Stimulated activated CD8-positive, alpha-beta memory T cell treated with anti-CD3 and anti-CD28 coated beads, Interleukin-2, amount 100 ng/mL, for 1 hour (primary cell): ENCODE measurements at places on chromosomes 12 and 14.

GRCh38 chr14:29035134-29035533 is 268.5 kb downstream of the FOXG1 start:
- DNase-seq = no peak

DNA sequence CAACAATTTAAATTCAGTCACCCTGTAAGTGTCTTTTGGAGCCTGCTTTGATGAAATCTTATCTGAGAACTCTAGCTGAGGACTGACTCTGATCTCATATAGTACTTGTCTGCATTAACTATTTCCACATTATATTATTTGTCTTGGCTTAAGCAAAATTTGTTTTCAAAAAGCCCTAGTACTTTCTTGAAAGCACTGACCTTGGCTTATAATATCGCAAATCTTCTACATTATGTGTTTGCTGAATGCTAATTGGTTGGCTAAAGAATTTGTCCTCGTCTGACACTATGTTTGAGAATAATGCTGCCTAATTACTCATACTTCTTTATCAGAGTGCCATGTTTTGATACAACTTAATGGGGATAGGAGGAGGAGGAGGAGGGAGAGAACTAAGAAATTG is 46.9 kb upstream of the FLRT2 start:
- DNase-seq = no peak

- DNase-seq = no peak
Observed at GRCh38 chr12:67364228-67364627, 95.1 kb downstream of the CAND1 start.

- DNase-seq = no peak
Observed at GRCh38 chr12:111546758-111547383, 52.2 kb downstream of the ATXN2 start.

GRCh38 chr14:60221457-60221856 is 27.6 kb upstream of the PPM1A start:
- DNase-seq = no peak

DNA sequence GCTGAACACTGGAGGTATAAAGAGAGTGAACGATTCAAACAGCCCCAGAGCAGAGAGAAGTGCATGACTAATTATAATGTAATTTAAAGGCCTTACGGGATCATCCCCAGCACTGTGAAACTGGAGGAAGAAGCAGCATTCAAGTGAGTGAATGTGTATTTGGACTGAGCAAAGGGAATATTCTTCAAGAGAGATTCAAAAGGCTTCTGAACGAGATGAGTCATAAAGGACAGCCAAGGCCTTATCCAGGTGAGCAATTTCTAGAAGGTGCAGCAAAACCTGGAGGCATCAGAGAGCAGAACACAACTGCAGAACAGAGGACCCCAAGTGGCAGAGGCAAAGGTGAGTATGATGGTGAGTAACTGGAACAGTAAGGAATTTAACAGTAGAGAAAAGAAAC is 127.2 kb downstream of the BCAT1 start:
- DNase-seq = no peak

DNA sequence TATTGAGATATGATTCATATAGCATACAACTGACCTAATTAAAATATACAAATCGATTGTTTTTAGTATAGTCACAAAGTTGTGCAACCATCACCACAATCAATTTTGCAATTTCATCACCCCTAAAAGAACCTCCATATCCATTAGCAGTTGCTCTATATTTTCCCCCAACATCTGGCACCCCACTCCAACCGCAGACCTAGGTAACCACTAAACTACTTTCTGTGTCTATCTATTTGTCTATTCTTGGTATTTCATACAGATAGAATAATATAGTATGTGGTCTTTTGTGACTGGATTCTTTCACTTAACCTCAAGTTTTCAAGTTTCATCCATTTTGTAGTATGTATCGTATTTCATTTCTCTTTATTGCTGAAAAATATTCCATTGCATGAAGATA is 126.0 kb upstream of the CRY1 start:
- DNase-seq = no peak

DNA sequence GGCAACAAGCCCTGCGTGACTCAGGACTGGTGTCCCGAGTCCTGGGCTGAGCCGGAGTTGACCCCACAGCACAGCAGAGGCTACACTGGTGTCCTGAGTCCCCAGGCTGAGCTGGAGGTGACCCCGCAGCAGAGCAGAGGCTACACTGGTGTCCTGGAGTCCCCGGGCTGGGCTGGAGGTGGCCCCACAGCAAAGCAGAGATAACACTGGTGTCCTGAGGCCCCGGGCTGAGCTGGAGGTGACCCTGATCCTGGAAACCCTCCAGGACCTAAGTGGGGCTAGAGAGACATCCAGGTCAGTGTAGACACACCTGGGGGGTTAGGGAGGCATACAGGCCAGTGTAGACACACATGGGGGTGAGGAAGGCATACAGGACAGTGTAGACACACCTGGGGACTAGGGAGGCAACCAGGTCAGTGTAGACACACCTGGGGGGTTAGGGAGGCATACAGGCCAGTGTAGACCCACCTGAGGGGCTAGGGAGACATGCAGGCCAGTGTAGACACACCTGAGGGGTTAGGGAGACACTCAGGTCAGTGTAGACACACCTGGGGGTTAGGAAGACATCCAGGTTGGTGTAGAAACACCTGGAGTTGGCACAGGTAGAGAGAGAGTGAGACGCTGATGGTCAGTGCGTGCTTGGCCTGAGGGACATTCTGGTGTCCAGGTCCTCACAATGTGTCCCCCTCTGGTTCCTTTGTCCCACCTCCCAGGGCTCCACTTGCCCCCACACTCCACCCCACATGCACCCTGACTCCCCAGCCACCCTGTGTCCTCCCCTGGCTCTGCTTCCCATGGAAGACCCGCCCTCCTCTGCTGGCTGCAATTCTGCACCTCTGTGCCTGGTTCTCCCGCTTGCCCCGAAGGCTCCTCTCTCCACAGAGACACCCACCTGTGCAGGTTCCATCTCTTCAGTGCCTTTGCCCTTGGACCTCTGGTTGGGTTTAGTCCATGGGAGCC is 321.6 kb upstream of the SFSWAP start:
- DNase-seq = no peak

DNA sequence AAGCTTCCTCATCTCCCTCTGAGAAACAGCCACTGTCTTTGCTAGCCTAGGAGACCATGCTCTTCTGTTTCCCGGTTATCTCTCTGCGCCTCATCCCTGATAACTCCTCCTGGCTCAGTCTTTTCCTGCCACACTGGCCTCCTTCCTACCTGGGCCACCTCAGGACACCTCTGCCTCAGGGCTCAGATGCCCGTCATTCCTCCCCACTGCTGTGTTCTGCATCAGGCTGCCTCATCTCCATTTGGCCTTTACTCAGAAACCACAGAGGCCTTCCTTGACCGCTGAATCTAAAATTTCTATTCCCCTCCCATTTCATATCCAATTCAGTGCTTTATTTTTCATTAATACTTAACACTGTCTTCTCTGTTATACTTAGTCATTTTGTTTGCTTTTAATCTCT is 311.0 kb upstream of the RGS6 start:
- DNase-seq = no peak

- no peak for DNase-seq
Observed at GRCh38 chr12:56375598-56376434, 13.2 kb upstream of the APOF start.

DNA sequence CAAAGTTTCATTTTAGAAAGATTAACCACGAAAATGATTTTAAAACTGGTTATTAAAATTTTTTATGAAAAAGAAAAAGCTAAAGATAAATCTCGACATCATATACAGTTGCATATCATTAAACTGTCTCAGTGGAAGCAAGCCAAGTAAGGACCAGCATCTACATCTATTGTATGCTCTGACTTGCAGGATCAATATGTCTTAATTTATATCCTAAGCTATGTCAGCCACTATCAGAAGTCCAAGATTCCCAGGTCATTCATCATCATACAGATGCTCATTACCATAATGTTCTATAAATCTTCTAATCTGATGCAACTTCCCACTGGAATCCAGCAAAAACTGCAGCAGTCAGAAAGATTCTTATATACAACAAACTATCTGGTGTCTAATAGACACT is 43.5 kb downstream of the CMAS start:
- no peak for DNase-seq

DNA sequence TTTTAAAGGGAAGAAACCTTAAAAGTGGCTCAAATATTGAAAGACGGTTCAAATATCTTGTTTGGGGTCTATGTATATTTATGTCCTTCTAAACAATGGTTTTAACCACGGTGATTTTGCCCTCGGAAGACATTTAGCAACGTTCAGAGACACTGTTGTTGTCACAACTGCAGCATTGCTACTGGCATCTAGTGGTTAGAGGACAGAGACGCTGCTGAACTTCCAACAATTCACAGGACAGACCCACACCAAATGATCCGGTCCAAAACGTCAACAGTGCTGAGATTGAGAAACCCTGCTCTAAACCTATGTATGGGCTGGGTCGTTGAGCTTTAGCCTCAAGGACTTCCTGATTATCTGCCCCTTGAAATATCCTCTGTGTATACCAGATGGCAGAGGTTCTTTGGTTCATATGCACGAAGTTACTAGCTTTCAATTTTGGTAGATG is 1.7 kb downstream of the ANGEL1 start:
- DNase-seq = no peak

DNA sequence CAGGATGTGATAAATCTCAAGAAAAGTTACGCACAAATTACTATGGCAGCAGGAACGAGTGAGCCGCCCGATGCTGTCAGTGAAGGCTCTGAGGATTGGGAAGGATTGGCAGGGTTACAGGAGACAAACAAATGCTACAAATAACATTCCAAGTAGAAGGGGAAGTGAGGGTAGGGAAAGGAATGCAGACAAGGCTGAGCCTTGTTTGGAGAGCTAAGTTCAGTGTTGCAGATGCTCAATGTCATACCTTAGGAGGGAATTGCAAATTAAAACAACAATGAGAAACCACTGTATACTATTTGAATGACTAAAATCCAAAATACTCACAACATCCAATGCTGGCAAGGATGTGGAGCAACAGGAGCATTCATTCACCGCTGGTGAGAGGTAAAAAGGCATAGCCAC is 1.3 kb downstream of the CLEC9A start:
- DNase-seq = no peak

DNA sequence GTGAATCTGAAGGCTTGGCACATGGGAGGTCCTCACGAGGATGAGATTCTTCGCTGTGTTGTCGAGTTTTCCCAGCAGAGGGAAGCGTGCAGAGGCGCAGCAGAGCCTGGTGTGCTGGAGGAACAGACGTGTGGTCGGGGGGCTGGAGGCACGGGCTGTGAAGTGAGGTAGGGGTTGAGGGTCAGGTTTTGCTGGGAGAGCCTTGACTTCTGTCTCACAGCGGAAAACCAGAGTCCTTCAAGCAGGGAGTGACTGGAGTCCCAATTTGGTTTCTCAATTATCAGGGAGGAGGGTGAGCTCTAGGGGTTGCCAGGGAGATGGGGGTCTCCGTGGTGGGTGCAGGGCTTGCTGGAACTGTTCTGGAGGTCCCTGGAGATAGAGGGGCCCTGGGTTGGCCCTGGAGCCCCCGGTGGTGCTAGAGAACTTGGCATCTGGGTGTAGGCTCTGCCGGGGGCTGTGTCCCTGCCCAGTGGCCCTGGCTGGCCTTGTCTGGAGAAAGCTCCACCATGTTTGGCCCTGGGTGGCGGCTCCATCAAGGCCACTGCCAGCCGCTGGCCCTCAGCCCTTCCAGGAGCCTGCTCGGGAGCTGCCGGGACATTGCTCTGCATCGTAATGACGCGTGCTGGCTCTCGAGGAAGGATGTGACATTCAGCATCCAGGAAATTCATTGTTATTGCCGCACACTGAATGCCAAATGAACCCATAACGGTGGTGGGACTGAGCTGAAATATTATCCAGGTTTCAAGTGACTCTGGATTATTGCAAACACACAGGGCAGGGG is 215.7 kb downstream of the KIF26A start:
- no peak for DNase-seq

DNA sequence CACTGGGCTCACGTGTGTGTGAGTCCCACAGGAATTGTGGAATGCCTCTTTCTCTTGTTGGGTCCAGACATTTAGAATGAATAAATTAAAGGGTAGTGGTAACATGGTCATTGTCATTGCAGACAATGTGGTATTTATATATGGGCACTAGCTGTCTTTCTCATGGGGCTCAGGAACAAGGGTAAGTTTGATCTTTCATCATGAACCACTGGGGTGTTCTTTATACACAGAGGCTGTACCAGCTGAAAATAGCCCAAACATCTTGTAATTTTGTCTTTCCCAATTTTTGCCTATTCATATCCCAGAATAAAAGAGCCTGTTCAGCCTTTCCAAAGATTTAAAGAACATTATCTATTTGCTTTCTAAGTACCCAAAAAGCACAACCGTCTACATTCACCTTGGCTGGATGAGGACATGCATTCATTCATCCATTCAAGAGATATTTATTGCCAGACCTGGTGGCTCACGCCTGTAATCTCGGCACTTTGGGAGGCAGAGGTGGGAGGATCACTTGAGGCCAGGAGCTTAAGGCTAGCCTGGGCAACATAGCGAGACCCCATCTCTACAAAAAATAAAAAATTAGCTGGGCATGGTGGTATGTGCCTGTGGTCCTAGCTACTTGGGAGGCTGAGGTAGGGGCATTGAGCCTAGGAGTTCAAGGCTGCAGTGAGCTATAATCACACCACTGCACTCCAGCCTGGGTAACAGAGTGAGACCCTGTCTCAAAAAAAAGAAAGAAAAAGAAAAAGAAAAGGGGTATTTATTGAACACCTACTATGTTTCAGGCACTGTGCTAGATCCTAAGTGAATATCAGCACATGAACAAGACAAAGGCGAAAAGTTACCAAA is 4.4 kb upstream of the FOS start:
- no peak for DNase-seq

DNA sequence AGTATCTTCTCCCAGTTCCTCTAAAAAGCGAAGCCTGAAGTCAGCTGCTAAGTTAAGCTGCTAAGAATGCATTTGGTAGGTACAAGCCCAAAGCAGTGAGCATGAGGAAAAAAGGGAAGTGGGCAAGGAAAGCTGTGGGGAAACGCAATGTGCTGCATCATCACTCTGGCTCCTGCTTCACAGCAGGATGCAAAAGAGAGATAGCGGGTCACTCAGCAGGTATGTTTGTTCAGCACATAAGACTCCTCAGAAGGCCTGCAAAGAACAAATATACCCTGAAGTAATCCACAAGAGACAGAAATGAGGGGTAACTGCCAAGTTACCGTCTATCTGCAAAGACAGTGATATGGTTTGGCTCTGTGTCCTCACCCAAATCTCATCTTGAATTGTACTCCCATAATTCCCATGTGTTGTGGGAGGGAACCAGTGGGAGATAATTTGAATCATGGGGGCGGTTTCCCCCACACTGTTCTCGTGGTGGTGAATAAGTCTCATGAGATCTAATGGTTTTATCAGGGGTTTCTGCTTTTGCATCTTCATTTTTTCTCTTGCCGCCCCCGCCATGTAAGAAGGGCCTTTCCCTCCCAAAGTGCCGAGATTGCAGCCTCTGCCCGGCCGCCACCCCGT is 127.4 kb upstream of the EGLN3 start:
- no peak for DNase-seq

GRCh38 chr12:93167841-93168492 is 209.8 kb upstream of the NUDT4 start:
- no peak for DNase-seq

- DNase-seq = no peak
Observed at GRCh38 chr14:35414365-35414764, 9.8 kb upstream of the NFKBIA start.

GRCh38 chr14:81401420-81402122 is 1.4 kb upstream of the STON2 start:
- no peak for DNase-seq

GRCh38 chr12:96335270-96335669 is 65.0 kb downstream of the CDK17 start:
- DNase-seq = no peak
